ENCODE measurements at places on chromosomes 6 and 20. TPM values are rescaled to one million over a fixed set of nuclear protein-coding genes. Genes with fewer than 3 reads are reported as not detected.

HCK gene
- total RNA-seq, result 0.06 TPM

COL11A2 gene
- total RNA-seq, result 0.51 TPM

SULF2 gene
- 27.8 TPM for total RNA-seq

CDSN gene
- total RNA-seq, result 0.06 TPM

PI3 gene
- total RNA-seq, result 2.2 TPM

ZBTB9 gene
- 12.4 TPM for total RNA-seq

MRPS18B gene
- 66.7 TPM for total RNA-seq

MRS2 gene
- 21.9 TPM for total RNA-seq

SRMS gene
- total RNA-seq, result 0.14 TPM

RAB23 gene
- total RNA-seq, result 8.5 TPM

OPRM1 gene
- not detected for total RNA-seq

ZNF335 gene
- total RNA-seq, result 5.9 TPM

SLPI gene
- 11.9 TPM for total RNA-seq

OR2H1 gene
- total RNA-seq, result not detected

SLC22A1 gene
- total RNA-seq, result 2.4 TPM

CHRNA4 gene
- 0.61 TPM for total RNA-seq

ELMO2 gene
- total RNA-seq, result 21.9 TPM

SLC35D3 gene
- total RNA-seq, result 0.07 TPM

WFDC5 gene
- not detected for total RNA-seq

DLL1 gene
- 0.18 TPM for total RNA-seq

FAM217A gene
- not detected for total RNA-seq

NUP43 gene
- 13.2 TPM for total RNA-seq

SOX18 gene
- total RNA-seq, result 1.9 TPM

DSE gene
- 15.7 TPM for total RNA-seq

TNFRSF6B gene
- total RNA-seq, result 0.78 TPM

USP49 gene
- 1.2 TPM for total RNA-seq

FRK gene
- 2.0 TPM for total RNA-seq

TSPO2 gene
- not detected for total RNA-seq

TRIM10 gene
- not detected for total RNA-seq

AK9 gene
- 1.3 TPM for total RNA-seq

CAP2 gene
- total RNA-seq, result 11.1 TPM

SAPCD1 gene
- 3.7 TPM for total RNA-seq

SLX4IP gene
- 2.9 TPM for total RNA-seq

ZC2HC1B gene
- total RNA-seq, result not detected

SPATS1 gene
- not detected for total RNA-seq

ASIP gene
- total RNA-seq, result not detected

SEMG1 gene
- total RNA-seq, result not detected

RNF39 gene
- total RNA-seq, result not detected

KIF25 gene
- total RNA-seq, result 0.23 TPM

BPI gene
- total RNA-seq, result not detected

JPH2 gene
- total RNA-seq, result 6.8 TPM

TULP1 gene
- total RNA-seq, result not detected

RHAG gene
- not detected for total RNA-seq

SYCP2L gene
- 2.4 TPM for total RNA-seq

ANKEF1 gene
- 5.3 TPM for total RNA-seq

IMPG1 gene
- not detected for total RNA-seq

OR12D1 gene
- total RNA-seq, result not detected

MEP1A gene
- total RNA-seq, result not detected

CFB gene
- 1.6 TPM for total RNA-seq

ZBP1 gene
- not detected for total RNA-seq

E2F3 gene
- 11.5 TPM for total RNA-seq

Measured in A549 treated with dexamethasone at 1 μM for 4 hours (cell line).